Putamen (tissue), 1 donor: ENCODE measurements at places on chromosomes 1 and 21.

GRCh38 chr1:145878724-145879123, 6.9 kb downstream of the ANKRD35 start:
- DNase-seq: no peak

GRCh38 chr21:36073181-36073580, 3.4 kb downstream of the CBR1 start:
- DNase-seq: no peak

DNA sequence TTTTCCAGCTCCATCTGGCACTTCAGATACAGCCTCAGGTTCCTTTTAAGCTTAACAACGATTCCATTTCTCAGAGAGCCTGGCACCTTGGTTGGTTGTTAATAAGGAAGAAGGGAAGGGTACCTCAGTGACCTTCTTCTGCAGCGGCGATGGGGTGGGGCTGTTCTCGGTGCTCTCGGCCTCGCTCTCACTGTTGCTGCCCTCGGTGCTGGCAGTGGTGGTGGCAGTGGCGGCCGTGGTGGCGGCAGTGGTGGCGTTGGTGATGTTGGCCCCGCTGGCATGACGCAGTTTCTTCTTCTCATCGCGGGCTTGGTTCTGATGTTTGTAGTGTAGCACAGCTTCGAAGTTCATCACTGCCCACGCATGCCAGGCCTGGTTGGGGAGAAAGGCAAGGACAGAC, 30.7 kb upstream of the EXOSC10 start:
- no peak for DNase-seq

- DNase-seq: no peak
Observed at GRCh38 chr1:38183096-38183495, 136.5 kb upstream of the POU3F1 start.

GRCh38 chr1:154497026-154497806, 4.8 kb upstream of the TDRD10 start:
- no peak for DNase-seq

- no peak for DNase-seq
Observed at GRCh38 chr1:214004014-214004413, 16.2 kb downstream of the PROX1 start.
